Activated CD8-positive, alpha-beta memory T cell treated with anti-CD3 and anti-CD28 coated beads for 4 hours (primary cell): ENCODE measurements at places on chromosomes 7 and 10.

DNA sequence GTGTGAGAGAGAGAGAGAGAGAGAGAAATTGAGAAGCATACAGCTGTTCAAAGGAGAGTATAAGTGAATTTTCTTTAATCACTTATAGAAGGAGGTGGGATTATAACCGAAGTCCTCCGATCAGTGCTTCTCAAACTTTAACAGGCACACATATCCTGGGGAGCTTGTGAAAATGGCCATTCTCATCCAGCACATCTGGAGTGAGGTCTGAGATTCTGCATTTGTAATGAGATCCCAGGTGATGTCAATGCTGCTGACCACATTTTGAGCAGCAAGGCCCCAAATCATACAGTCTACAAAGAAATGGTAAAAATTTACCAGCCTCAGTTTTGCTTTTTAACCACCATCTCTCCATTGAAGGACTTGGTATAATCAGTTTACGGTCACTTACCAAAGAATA lies 219.0 kb downstream of the PTEN start:
- DNase-seq = no peak

- DNase-seq = no peak
These were observed 188.8 kb upstream of the SVIL start for GRCh38 chr10:29823553-29824080.

GRCh38 chr7:101990811-101991418 lies 173.5 kb downstream of the CUX1 start:
- DNase-seq = no peak

DNA sequence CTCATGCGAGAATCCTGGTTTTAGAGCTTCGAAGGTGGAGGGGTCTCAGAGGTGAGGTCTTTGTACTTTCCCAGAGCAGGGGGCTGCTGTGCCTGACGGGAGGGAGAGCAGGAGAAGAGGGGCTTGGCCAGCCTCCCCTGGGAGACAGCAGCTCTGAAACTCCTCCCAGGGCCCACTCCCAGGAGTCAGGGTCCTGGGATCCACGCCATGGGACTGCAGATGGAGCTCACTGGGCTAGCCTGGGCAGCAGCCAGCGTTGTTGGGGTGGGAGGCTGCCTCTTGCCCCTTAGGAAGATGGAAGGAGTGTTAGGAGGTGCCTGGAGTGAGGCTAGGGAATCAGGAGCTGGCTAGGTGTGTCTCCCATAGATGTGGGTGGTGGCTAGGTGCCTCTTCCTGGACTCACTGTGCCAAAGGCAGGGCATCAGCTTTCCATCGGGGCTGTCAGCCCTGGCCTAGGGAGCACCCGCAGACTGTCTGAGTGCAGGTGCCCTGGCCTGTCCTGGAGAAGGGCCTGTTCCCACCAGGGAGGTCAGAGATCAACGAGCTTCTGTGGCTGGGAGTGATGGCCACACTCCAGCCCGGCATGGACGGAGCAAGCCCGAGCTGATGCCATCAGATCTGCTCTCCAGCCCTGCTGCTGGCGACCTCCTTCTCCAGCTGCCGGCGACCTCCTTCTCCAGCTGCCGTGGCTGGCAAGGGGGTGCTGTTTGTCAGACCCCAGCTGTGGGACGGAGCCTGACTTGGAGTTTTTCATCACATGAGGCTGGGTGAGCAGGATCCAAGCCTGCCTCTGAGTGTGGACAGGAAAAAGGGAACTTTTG lies 111.3 kb downstream of the PTPN20 start:
- DNase-seq = no peak

GRCh38 chr10:62692085-62692484 lies 112.4 kb upstream of the ADO start:
- DNase-seq = no peak

DNA sequence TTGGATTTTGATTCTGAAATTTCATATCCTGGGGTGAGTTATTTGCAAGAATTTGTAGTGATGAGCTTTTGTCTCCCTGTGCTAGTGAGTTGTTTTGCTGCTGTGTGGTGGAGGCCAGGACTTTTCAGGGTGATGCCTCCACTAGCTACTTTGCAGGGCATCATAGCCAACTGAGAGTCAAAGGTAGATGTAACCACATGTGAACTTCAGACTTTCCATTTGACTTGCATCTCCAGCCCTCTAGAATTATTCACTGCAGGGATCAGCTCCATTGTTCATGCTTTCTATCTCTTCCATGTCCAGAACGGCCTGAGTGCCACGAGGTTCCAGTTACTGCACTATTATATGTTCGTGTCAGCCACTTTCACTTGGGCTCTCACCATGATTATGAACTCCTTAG lies 534.3 kb downstream of the GRM8 start:
- no peak for DNase-seq

- DNase-seq = no peak
These were observed 6.8 kb upstream of the KIAA1217 start for GRCh38 chr10:24202181-24202570.

DNA sequence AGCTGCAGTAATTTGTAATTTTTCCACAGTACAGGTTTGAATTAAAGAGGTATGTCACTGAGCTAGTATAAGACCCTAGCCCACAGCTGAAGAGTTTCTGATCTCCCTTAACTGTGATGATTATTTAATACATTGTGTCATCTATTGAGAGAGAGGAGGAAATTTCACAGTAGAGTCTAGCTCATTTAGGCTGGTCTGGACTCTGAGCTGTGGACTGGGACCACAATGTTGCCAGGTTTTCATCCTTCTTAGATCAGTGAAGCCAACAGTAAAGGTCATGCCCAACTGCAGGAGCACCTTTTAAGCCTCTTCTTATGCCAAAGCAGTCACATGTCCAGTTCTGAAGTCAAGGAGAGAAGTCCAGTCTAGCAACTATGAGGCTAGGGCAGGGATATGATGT lies 8.9 kb downstream of the TES start:
- no peak for DNase-seq

GRCh38 chr7:83547526-83547925 lies 101.4 kb downstream of the SEMA3E start:
- no peak for DNase-seq
